ENCODE measurements at places on chromosomes 1 and 21.

DNA sequence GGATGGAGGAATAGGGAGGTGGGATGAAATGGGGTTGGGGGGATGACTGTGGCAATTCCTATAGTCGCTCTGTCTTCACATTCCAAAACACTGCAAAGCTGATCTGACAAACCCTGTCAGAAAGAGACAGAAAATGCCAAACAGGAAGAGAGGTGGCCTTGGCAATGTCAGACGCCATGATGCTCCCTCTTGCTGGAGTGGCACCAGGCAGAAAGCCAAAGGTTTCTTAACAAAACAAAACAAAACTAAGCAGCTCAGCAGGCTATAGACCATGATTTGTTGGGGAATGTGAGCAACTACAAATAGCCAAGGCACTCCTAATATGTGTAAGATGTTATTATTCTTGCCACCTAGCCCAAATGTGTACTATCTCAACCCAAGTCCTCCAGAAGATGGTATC lies 42.9 kb upstream of the PLA2G2C start:
- DNase-seq = no peak

GRCh38 chr1:91643431-91643830 lies 142.8 kb downstream of the CDC7 start:
- DNase-seq = no peak

- no peak for DNase-seq
These were observed 31.6 kb upstream of the SOX13 start for GRCh38 chr1:204041232-204041767.

GRCh38 chr1:169707912-169708604 lies 3.4 kb downstream of the SELL start:
- DNase-seq = no peak

DNA sequence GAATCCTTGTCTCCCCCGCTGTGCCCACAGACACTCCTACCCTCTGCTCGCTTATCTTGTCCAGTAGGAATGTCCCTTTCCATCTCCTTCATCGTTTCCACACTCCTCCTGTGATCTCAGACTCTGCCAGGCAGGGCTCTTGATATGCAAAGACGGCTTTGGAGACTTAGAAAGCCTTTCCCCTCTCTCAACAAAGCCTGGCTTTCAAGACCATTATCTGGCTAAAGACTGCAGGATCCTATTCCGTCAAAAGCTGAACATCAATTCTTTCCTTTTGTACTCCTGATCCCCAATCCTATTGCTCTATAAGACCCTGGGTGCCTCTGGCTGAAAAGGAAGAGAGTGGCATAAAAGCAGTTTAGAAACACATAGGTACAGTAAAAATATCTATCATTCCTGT lies 63.9 kb downstream of the SDC3 start:
- DNase-seq = no peak

GRCh38 chr1:14297356-14297755 lies 301.1 kb upstream of the KAZN start:
- no peak for DNase-seq

- DNase-seq = no peak
These were observed 183.2 kb downstream of the KIF26B start for GRCh38 chr1:245337829-245338484.

GRCh38 chr1:178465011-178465410 lies 31.8 kb downstream of the CLEC20A start:
- no peak for DNase-seq

DNA sequence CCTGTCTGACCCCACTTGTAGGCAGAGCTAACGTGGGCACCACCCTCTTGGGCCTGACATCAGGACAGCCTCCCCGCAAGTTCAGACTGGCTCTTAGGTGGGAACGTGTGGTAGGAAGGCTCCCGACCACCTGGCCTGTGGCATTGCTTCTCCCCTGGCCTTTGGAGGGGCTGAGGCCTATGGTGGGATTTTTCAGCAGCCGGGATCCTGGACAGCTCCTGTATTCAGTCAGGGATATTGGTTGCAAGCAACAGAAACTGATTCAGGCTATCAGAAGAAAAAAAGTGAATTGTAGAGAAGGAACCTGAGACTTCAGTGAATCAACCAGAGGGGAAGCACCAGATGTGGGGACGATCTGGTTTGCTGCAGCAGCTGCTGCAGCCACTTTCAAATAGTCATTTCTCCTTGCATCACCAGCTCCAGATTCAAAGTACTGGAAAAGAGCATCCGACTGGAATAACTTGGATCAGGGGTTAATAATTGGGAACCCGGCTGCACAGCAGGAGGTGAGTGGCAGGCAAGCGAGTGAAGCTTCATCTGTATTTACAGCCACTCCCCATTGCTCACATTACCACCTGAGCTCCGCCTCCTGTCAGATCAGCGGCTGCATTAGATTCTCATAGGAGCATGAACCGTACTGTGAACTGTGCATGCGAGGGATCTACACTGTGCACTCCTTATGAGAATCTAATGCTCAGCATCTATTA lies 5.9 kb downstream of the RNF186 start:
- no peak for DNase-seq

DNA sequence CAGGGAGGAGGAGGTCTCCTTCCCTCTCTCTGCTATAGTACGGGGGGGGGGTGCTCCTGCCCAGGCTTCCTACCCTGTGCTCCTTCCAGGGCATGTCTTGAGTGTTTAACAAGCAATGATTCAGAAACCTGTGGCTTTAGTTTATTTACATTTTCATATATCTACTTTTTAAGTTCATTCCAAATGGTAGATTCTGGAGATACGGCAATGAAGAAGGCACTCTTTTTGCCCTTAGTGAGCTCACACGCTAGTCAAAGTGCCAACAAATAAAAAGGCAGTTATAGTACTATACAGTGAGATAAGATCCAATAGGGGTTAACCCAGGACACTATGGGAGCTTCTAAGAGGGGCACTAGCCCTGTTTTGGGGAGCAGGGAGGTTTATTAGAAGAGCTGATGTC lies 169.3 kb upstream of the CACNA1E start:
- DNase-seq = no peak

- no peak for DNase-seq
These were observed 363.2 kb upstream of the SNX7 start for GRCh38 chr1:98298319-98298718.

- DNase-seq = no peak
These were observed 6.8 kb downstream of the RPE65 start for GRCh38 chr1:68442822-68443556.

DNA sequence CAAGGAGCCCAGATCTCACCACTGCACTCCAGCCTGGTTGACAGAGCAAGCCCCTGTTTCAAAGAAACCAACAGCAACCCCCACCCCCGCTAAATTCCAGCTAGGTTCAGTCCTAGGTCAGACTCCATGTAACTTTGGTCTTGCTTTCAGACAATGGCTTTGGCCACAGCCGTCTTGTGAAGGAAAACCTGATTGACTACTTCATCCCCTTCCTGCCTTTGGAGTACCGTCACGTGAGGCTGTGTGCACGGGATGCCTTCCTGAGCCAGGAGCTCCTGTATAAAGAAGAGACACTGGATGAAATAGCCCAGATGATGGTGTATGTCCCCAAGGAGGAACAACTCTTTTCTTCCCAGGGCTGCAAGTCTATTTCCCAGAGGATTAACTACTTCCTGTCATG lies 12.9 kb downstream of the TOR3A start:
- no peak for DNase-seq

- DNase-seq = no peak
These were observed 68.0 kb downstream of the UCK2 start for GRCh38 chr1:165895451-165895871.

DNA sequence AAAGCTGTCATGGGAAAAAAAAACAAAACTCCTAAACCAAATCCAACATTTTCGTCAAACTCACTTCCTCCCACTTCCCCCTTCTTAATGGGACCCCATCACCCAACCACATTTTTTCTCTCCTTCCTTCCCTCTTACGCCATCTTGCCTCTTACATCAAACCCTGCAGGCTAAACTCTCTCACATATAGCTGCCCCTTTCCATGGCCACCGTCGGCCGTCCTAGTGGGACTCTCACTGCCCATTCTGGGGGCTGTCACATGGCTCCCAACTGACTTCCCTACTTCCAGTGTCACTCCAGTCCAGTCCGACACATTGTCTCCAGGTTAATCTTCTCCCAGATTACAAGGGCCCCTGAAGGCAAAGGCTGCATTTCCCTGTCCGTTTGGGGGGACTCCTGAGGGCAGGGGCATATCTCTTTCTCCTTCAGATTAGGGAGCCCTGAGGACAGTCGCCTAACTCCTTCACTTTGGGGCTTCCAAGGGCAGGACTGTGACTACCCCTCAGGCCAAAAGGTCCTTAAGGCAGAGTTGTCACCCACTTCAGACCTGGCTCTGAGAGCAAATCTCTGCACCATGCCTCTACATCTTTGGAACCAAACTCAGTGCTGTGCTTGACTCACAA lies 658 bp downstream of the UBXN11 start:
- DNase-seq = no peak

- no peak for DNase-seq
These were observed 26.0 kb upstream of the CHAF1B start for GRCh38 chr21:36359185-36359584.

DNA sequence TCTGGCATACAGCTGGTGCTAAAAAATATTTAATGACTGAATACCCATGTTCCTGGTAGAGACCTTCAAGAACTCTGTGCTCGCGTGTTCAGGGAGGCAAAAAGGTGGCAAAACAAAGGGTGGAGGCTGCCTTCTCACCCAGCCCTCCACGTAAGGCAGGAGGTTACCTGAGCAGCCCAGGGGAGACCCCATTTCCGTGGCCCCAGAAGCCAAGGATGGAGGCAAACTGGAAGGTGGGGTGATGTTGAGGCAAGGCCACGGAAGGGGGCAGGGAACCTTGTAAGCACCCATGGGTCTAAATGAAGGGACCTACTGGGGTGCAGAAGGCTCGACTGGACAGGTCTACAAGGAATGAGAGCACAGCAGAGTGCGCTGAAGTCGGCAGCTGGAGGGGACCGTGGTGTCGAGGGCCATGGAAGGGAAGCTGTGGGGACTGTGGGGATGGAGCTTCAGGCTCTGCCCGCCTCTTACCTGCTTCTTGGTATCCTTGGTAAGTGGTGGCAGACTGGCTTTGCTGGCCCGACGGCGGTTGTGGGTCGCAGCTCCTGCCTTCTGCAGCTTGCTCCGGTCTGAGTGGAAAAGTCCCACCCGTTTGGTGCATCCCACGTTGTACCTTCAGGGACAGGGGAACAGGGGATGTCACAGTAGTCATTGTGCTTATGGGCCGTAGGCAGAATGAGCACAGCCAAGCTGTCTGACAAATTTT lies 8.9 kb upstream of the A3GALT2 start:
- DNase-seq = no peak

DNA sequence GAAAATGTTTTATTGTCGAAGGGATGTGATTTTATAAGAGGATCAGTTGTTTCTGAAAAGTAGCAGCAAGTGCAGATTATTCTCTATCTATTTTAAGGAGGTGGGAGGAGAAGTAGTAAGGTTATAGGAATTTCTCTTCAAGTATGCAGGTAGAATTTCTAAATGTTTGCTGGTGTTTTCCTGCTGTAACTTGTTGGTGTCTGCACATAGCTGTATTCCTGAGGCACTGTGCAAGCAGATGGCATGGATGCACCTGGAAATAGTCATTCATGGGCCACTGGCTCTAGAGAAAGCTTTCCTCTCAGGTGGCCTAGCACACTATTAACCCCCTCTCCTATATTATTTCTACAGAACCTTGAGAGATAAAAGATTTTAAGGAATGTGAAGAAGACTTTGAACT lies 30.3 kb upstream of the PODN start:
- DNase-seq = no peak

DNA sequence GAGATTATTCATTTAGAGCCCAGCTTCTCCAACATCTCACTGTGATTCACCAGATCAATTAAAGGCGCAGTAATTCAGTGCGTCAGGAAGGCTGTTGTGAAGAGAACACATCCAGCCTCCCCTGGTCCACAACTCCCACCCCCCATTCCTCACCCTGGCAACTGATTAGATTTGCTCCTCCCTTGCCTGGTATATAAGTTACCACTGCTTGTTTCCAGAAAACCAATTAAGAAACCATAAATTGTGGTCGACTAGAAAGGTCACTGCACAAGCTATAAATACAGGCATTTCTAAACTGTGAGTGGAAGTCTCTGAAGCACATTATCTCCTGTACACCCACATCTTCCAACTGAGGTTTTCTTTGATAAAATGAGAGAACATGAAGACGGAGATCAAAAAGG lies 41.9 kb downstream of the FAM163A start:
- DNase-seq = no peak

DNA sequence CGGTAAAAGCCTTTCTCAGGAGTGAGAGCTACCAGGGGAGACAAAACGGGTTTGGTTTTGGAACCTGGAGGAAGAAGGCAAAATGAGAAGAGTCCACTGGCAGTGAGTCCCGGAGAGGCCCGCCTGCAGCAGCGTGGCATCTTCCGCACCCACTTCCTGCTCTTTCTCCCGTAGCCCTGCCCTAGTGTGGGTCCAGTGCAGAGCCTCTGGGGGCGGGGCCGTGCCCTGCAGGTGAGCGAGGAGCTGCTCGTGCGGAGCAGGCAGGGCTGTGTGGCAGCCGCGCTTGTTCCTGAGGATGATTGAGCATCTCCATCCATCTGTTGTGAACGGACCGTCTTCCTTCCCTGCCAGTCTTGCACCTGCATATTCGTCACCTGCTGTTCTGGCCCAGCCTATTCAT lies 66.5 kb downstream of the PEX14 start:
- DNase-seq = no peak

GRCh38 chr1:233599542-233600073 lies 14.3 kb upstream of the KCNK1 start:
- no peak for DNase-seq

GRCh38 chr1:228375578-228376261 lies 30.9 kb downstream of the TRIM11 start:
- no peak for DNase-seq

- no peak for DNase-seq
These were observed 140.4 kb upstream of the UBE2U start for GRCh38 chr1:64062941-64063581.

- no peak for DNase-seq
These were observed 326.4 kb downstream of the TGFB2 start for GRCh38 chr1:218671573-218671972.

DNA sequence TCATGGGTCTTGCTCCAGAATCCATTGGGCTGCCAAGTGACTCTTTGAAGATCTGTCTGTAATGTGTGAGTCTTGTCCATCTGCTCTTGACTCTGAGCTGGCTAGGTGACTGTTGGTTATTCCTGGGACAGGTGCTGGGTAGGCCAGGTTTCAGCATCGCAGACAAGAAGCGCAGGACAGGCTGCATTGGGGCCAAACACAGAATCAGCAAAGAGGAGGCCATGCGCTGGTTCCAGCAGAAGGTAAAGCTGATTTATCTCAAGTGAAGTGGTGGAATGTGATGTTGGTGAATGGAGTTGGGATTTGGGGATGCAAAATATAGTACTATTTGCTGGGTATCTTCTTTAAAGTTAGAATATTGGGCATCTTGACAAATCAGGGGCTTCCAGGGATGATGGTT lies 4.1 kb downstream of the RPL11 start:
- DNase-seq = no peak

GRCh38 chr1:17770983-17771382 lies 15.8 kb downstream of the ACTL8 start:
- DNase-seq = no peak

DNA sequence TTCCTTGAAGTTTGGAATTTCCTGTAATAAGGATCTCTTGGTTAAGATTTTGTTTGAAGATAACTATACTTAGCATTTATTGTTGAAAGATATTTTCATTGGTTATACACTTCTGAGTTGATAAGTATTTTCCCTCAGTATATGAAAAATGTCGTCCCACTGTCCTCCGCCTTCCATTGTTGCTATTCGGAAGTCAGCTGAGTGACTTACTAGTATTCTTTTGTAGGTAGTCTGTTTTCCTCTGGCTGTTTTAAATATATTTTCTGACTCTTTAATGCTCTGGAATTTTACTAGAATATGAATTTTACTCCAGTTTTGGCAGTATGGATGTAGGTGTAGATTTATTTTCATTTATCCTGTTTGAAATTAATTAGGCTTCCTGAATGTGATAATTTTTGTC lies 498.7 kb upstream of the NFIA start:
- DNase-seq = no peak

Measured in stimulated activated CD4-positive, alpha-beta T cell treated with anti-CD3 and anti-CD28 coated beads, Interleukin-1b, Interleukin-23, amount 100 ng/mL, for 24 hours (primary cell).